Uterine smooth muscle cell (primary cell): ENCODE measurements at places on chromosomes 12 and 14. TPM values are rescaled to one million over a fixed set of nuclear protein-coding genes. Genes with fewer than 3 reads are reported as not detected.

Gene DPY19L2
- total RNA-seq = 4.2 and 7.2 TPM in 2 replicates

Gene KCNJ8
- 9.6 and 15.5 TPM in 2 replicates for total RNA-seq

Gene IRF9
- 68.6 and 80.1 TPM in 2 replicates for total RNA-seq

Gene ARMH4
- 5.3 and 10.7 TPM in 2 replicates for total RNA-seq

Gene TRIM9
- total RNA-seq = 0.62 and 0.77 TPM in 2 replicates

Gene ATP2A2
- total RNA-seq = 170 and 243 TPM in 2 replicates

Gene CDK2
- 12.2 and 28.4 TPM in 2 replicates for total RNA-seq

Gene NDRG2
- 0.44 and 0.75 TPM in 2 replicates for total RNA-seq

Gene CACNA2D4
- total RNA-seq = 0.33 and 0.87 TPM in 2 replicates

Gene FKBP4
- total RNA-seq = 68.0 and 86.7 TPM in 2 replicates

Gene MGST1
- total RNA-seq = 88.5 and 105 TPM in 2 replicates

Gene CPNE6
- total RNA-seq = not detected in 2 replicates

Gene EIF2B1
- 57.9 and 124 TPM in 2 replicates for total RNA-seq

Gene MAP1LC3B2
- 0.22 and 1.00 TPM in 2 replicates for total RNA-seq

Gene DHRS7
- 125 and 163 TPM in 2 replicates for total RNA-seq

Gene OR4K13
- not detected in 2 replicates for total RNA-seq

Gene P2RX2
- not detected in 2 replicates for total RNA-seq

Gene BBS10
- 14.5 and 20.9 TPM in 2 replicates for total RNA-seq

Gene RAPGEF3
- total RNA-seq = 5.3 and 6.1 TPM in 2 replicates
